ENCODE measurements at places on chromosomes 16 and 17. TPM values are rescaled to one million over a fixed set of nuclear protein-coding genes. Genes with fewer than 3 reads are reported as not detected.

Gene CMTM2
- total RNA-seq: not detected

Gene SGSM2
- 27.8 TPM for total RNA-seq

Gene ALOX15B
- not detected for total RNA-seq

Gene CHST5
- total RNA-seq: not detected

Gene AOC2
- 0.46 TPM for total RNA-seq

Gene PPY
- total RNA-seq: not detected
